ENCODE measurements at places on chromosomes 5 and 9. TPM values are rescaled to one million over a fixed set of nuclear protein-coding genes. Genes with fewer than 3 reads are reported as not detected.

The SLCO4C1 gene
- total RNA-seq: 0.74 TPM

The HTR4 gene
- total RNA-seq: not detected

The FBP2 gene
- total RNA-seq: not detected

The TEK gene
- not detected for total RNA-seq

The TGFBI gene
- not detected for total RNA-seq

The SPINK7 gene
- not detected for total RNA-seq
